ENCODE measurements at places on chromosomes 5 and 9.

- no peak for DNase-seq
These were observed 88.1 kb downstream of the PCSK1 start for GRCh38 chr5:96344678-96345577.

DNA sequence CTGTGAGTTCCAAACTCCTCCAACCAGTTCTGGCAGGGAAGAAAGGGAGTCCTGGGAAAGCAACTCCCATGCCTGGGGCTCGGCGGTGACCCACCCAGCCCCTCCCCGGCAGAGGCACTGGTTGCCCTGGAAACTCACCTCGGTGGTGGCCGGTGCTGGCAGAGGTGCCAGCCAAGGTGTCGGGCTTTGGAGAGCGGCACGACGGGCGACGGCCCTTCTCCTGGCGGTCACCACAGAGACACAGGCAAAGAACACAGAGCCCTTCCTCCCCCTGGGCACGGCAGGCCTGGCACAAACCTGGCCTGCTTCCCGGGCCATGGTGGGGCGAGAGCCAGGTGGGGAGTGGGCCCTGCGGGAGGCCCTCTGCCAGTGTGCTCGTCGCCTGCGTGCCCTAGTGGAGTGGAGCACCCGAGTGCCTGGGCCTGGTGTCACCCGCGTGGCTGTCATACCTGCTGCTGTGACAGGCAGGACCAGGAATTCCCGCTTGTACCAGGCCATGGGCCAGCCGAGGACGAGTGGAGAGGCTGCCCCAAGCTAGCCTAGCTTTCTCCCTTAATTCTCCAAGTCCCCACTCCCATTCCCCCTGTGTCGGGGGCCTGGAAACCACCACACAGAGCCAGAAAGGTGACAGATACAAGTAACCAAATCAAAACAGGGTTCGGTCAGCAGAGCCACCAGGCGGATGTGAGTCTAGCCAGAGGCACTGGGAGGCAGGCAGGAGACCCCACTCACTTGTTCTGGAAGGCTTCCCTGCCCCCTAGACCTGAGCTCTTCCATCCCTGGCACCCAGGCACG lies 8.2 kb upstream of the RALGDS start:
- no peak for DNase-seq

- DNase-seq: no peak
These were observed 6.1 kb upstream of the STOML2 start for GRCh38 chr9:35108946-35109575.

DNA sequence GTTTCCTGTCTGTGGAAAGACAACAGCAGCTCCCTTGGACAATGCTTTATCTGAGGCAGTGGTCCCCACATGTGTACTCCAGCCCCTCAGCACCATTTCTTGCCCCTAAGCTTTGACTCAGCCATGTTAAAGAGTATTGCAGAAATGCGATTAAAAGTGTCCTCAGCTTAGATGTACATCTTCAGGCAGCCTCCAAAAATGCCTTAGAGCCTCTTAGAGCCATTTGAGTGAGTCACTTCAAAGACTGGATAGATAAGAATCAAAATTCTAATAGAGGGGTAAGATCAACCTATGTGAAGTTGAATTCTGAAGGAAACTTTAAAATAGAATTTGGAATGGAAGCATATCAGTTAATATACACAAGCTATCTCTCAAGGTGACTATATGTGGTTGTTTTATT lies 296.3 kb downstream of the ADAMTS6 start:
- DNase-seq: no peak

Measured in stimulated activated CD4-positive, alpha-beta T cell treated with anti-CD3 and anti-CD28 coated beads, Interleukin-1b, Interleukin-23, amount 100 ng/mL, for 24 hours (primary cell).